ENCODE measurements at places on chromosomes 16 and 17.
A peak's percentile ranks its signal among the peaks of the same experiment; 100 is the strongest.

DNA sequence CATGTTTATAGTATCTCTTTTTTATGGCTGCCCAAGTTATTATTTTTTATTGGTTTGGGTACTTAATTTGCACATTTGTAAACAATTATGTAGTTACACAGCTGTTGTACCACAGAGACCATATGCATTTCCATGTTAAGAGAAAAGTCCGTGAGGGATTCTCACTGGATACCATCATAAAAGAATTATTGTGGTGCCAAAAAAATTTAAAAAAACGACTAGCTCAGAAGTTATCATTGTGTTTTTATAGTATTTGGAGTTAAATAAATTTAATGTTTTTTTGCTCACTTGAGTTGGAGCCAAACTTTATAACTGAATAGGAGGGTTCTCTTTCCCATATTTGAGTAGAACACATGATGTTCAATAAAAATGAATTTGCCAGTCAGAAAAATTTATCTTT is 618.7 kb downstream of the WWOX start:
- DNase-seq, result no peak

- no peak for DNase-seq
These were observed 123.9 kb upstream of the CIBAR2 start for GRCh38 chr16:85235991-85236817.

DNA sequence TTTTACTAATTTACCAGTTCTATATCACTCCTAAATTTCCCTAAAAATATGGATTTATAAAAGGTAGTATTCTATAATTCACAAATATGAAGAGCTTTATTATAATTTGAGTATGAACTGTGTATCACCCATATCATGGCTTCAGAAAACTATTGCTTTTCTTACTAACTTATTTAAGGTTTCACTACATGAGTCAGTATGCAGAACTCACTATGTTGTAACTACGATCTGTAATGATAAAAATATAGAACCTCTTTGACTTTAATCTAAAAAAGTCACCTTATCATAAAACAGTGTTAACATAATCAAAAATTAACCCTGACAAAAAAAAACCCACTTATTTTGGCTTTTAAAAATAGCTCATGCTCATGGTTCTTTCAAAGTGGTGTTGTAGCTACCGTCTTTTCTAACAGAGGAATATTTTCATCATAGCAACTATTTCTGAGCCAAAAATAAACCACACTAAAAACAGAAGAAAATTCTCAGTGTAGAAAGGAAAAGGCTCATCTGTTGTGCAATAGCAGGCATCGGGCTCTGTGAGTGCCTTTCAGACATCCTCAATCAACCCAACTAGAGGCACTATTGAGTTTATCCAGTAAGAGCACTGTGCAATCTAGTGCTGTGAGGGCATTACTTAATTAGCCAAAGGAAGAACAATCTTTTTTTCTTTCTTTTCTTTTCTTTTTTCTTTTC is 42.1 kb downstream of the ITGAM start:
- no peak for DNase-seq

DNA sequence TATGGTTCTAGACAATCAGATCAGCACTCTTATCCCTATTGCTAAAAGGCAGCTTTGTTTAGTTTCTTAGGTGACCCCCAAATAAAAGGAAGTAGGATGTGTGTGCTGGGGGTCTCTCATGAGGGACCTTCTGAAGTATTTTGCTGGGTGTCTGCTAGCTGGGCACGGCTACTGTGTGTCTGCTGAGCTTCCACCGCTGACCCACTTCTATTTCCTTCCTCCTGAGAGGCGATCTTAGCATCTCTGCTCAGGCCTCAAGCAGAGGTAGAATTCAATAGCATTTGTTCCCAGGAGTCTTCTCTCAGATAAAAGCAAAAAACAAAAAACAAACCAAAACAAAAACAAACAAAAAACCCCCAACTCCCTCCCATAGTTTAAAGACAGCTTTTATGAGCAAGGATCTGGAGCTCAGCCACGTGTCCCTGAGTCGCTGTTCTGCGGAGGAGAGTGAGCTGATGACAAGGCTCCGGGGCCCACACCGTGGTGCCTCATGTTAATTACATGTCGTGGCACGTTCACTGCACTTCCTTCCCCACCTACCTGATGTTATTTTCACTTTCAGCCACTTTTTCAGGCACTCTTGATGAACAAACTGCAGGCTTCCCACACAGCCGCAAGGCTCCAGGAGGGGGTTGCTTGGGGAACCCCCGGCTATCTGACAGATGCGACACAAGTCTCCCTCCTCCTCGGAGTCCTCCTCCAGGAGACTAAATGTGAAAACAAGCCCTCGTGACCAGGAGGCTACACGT is 83.5 kb downstream of the MARCHF10 start:
- peak; percentile 68 for DNase-seq

GRCh38 chr17:46037722-46038255 is 38.7 kb downstream of the STH start:
- DNase-seq, result no peak

Data from activated CD4-positive, alpha-beta T cell treated with anti-CD3 and anti-CD28 coated beads for 24 hours (primary cell).